ENCODE measurements at places on chromosomes 6 and 20. TPM values are rescaled to one million over a fixed set of nuclear protein-coding genes. Genes with fewer than 3 reads are reported as not detected.

DNA sequence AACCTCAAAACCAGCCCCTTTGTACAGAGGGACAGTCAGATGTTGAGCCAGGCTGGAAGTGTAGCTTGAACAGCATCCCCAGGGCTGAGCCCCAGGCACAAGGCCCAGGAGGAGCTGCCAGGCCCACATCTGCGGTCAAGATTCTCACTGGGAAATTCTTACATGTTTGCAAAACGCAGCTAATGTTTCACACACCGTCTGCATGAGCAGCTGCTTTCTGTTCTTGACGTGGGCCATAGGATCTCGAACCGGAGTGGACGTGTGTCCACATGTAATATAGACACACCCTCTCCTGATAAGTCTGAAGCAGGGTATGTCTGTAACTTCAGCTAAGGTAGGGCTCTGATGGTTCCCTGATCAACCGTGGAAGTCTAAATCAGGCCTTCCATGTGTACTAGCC is 41.3 kb upstream of the TRAF3IP2 start:
- DNase-seq, result no peak

Gene NHLRC1
- 0.29 TPM for total RNA-seq

GRCh38 chr6:6537488-6538260 is 50.8 kb upstream of the LY86 start:
- DNase-seq, result no peak

Gene TAAR6
- not detected for total RNA-seq

DNA sequence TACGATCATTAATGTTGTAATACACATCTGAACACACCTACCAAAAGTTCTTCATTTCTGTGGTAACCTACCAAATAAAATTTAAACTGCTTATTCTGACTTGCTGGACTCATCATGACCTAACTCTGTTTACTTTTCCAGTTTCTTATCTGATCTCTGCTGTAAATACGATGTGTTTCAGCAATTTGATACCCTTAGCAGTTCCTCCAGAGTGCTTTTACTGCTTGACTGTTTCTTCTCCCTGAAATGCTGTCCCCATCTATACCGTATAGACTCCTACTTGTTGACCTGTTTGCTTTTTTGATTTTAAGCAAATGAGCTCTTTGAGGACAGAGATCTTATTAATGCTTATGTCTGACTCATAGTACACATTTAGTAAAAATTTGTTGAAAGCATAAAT is 119.5 kb downstream of the SCAF8 start:
- DNase-seq, result no peak

- no peak for DNase-seq
Observed at GRCh38 chr6:70601014-70601413, 34.3 kb downstream of the SDHAF4 start.

GRCh38 chr6:2839982-2840748 is 1.5 kb downstream of the SERPINB1 start:
- no peak for DNase-seq

DNA sequence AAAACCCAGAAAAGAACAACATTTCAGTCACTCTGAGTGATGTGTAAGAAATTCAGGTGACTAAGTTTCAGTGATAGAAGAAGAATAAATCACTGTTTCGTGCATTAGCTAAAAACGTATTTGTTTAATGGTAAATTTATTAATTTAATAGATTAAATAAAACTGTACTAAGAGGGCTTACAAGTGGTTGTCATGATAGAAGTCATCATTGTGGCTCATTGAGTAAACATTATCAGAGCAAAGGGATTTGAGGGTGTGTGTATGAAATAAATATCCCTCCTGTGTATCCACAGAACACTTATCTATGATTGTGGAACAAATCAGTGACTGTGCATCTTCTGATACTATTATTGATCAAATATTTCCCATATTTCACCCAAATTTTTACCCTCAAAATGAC is 40.1 kb downstream of the THEMIS start:
- no peak for DNase-seq
